ENCODE measurements at places on chromosomes 12 and 14.

DNA sequence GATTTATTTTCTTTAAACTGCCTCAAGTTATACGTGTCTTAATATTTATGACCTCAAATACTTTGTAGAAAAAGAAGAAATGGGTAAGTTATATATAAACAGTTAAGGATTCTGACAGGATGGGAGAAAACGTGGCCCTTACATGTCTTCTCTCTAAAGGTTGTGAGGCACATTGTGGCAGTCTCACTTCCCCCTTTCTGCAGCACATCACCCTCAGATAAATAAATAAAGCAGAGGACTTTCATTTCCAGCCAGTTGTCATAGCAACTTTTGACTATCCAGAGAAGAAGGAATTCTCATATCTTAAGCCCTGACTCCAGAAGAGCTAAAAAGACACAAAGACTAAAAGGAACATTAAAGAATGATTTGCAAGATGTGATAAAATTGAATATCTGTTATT lies 28.8 kb upstream of the CEP83 start:
- no peak for DNase-seq

GRCh38 chr12:6053541-6053940 lies 70.9 kb downstream of the VWF start:
- DNase-seq = no peak

DNA sequence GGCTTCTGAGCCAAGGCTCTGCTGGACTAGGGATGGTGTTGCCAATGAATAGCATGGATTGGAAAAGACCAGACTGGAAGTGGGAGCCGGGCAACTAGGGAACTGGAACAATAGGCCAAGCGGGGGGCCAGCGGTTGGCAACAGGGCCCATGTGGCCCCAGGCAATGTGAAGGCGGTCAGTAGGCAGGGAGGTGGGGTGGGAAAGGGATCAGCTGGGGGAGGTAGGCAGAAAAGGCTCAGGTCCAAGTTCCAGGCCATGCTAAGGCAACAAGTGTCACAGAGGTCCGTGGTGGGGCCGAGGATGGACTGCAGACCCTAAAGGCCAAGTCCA lies 14.9 kb upstream of the MLXIP start:
- no peak for DNase-seq

DNA sequence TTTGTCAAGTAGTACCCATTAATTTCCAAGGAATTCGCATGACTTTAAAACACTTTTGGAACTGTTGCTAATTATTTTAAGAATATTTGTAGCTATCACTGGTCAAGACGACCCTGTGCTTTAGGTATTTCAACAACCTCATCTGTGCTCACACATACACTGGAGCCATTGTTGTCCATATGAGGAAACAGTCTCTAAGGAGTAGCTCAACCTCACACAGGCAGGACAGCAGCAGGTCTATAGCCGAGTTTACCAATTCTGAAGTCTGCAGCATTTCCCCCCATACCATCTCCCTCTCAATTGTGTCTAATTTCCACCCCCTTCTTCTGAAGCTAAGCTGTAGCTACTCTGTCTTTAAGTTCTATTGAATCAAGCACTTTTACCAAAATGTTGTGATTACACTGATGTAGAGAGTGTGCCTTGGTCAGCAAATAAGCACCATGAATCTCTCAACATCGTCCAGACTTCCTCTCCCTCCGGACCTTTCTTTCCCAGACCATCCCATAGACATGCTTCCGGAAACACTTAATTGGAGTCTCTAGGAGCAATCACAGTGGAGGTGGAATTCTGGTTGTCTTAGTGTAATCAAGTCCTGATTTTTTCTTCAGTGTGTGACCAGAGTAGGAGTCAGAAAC lies 48.5 kb upstream of the NUAK1 start:
- DNase-seq = no peak

DNA sequence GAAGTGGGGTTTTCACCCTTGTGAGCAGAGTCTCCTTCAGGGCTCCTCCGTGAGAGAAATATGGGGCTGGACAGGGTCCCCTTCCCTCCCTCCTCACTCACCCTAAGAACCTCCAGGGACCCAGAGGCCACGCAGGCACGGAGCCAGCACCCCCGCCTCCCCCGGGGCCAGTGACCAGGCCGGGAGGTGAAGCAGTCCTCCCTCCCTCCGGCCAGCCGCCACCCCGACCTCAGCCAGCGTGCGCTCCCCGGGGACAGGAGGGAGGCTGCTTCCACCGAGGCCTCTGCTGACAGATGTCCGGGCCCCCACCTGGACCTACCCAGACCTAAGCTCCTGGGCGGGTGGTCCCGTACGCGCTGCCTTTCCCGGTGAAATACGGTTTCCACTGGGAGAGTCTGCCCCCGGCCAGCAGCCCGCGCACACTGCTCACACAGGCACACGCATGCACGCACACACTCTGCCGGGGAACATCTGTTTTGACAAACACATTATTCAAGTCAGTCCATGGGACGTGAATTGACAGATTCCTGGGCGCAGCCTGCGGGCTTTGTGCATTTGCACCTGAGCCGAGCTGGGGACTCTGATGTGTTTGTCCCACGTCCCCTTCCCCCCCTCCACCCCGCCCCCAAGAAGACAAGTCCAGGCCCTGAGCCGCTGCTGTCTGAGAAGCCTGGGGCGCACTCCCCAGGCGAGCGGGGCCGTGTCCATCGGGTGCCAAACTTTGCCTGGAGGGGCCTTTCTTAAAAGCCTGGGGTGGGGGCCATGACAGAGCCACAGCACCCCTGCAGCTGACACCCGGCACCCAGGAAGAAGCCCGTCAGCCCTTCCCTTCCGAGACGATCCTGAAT lies 725 bp downstream of the RIMBP2 start:
- DNase-seq = no peak
